ENCODE measurements at places on chromosomes 16 and 17. TPM values are rescaled to one million over a fixed set of nuclear protein-coding genes. Genes with fewer than 3 reads are reported as not detected.

DNA sequence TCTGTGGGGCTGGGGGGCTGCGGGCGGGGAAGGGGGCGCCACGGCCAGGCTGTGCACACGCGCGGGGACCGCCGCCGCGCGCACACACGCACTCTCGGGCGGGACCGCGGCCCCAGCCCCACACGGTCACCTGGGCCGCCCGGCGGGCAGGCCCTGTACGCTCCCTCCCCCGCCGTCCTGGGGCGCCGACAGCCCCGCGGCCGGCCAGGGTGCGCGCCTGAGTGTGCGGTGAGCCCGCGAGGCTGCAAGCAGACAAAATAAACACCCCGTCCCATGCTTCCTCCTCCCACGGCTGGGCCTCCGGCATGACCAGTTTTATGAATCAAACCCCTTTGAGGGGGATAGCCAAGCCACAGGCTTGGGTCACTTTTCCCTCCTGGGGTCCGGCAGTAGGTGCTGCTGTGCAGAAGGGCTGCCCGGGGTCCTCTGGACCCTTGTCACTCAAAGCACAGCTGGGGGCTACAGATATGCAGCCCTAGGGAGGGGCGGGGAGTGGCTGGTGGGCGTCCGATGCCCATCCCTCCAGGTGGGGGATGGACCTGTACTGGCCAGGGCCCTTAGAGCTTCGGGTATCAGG lies 441 bp downstream of the VASN start:
- no peaks in the 10 kb centered on the region for H3K36me3 ChIP-seq
- peaks cover 8% of the 10 kb centered on the region for H3K4me1 ChIP-seq
- H3K4me3 ChIP-seq, result peak overlapping the region; percentile 79
- peak; percentile 43 for DNase-seq

- H3K36me3 ChIP-seq, result no peaks in the 10 kb centered on the region
- peaks cover 5% of the 10 kb centered on the region for H3K4me1 ChIP-seq
- H3K4me3 ChIP-seq, result no peak overlapping the region
- H3K27me3 ChIP-seq, result peaks cover 9% of the 10 kb centered on the region
- no peak overlapping the region for H3K27ac ChIP-seq
These were observed 6.0 kb downstream of the CAPN15 start for GRCh38 chr16:533391-534123.

GRCh38 chr16:71927383-71927782 lies 32.1 kb downstream of the IST1 start:
- no peak overlapping the region for H3K27ac ChIP-seq
- H3K4me3 ChIP-seq, result peak overlapping the region; percentile 22
- DNase-seq, result no peak
- H3K36me3 ChIP-seq, result peaks cover 45% of the 10 kb centered on the region
- peaks cover 32% of the 10 kb centered on the region for H3K4me1 ChIP-seq

- H3K4me3 ChIP-seq, result no peak overlapping the region
- no peak for DNase-seq
- H3K27me3 ChIP-seq, result peaks cover 2% of the 10 kb centered on the region
- H3K36me3 ChIP-seq, result peaks cover 4% of the 10 kb centered on the region
- H3K27ac ChIP-seq, result peak overlapping the region; percentile 9
These were observed 67.0 kb downstream of the PITPNC1 start for GRCh38 chr17:67443931-67444595.

DNA sequence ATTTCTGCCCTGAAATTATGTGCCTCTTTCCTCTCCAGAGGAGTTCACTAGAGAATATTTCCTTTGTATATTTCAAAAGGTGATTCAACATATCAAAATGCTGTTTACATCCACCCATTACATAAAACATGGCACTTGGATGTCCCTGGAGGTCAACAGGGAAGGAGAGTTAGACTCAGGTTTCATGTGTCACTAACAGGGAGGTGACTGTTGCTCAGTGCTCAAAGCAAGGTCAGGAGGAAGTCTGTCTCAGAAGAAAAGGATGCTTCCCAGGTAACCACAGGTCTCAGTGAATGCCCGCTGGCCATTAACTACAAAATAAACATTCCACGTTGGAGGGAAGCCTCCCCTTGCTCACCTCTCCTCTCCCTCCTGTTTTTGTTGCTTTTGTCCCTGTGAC lies 198.6 kb downstream of the AXIN2 start:
- no peak for DNase-seq
- H3K36me3 ChIP-seq, result peaks cover 3% of the 10 kb centered on the region
- no peak overlapping the region for H3K4me3 ChIP-seq
- H3K27ac ChIP-seq, result no peak overlapping the region
- H3K27me3 ChIP-seq, result peaks cover 2% of the 10 kb centered on the region

GRCh38 chr17:45841186-45841585 lies 3.5 kb upstream of the SPPL2C start:
- no peaks in the 10 kb centered on the region for H3K36me3 ChIP-seq
- no peak overlapping the region for H3K27ac ChIP-seq
- peaks cover 1% of the 10 kb centered on the region for H3K27me3 ChIP-seq
- no peak for DNase-seq
- H3K4me1 ChIP-seq, result no peaks in the 10 kb centered on the region

GRAPL gene
- total RNA-seq, result 38.3 TPM

CPSF4L gene
- total RNA-seq, result not detected

TBC1D3I gene
- total RNA-seq, result 0.23 TPM

MBTPS1 gene
- total RNA-seq, result 79.7 TPM

PARD6A gene
- total RNA-seq, result 1.2 TPM

EVI2B gene
- not detected for total RNA-seq

Measured in endothelial cell (in vitro differentiated cells).